ENCODE measurements at places on chromosomes 3 and 15. TPM values are rescaled to one million over a fixed set of nuclear protein-coding genes. Genes with fewer than 3 reads are reported as not detected.

DNA sequence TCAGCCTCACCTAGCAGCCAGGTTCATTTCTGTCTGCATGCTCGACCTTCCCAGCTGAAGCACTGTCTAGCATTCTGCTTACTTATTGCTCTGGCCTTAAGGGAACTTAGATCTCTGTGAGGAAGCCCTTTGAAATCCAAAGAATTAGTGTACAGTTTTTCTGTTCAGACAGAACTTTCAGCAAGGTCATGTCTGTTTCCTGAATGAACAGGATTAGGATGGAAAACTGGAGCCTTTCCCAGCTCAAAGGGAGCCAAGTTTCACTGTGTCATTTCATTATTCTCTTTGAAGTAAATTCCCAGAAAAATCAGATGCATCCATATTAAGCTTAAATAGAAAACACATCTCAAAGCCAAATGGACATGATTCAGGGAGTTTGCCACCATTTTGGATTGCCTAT is 457.3 kb upstream of the KCNMB2 start:
- peak; percentile 15 for DNase-seq

The COLQ gene
- 2.9 TPM for total RNA-seq

The SUCNR1 gene
- 0.69 TPM for total RNA-seq

DNA sequence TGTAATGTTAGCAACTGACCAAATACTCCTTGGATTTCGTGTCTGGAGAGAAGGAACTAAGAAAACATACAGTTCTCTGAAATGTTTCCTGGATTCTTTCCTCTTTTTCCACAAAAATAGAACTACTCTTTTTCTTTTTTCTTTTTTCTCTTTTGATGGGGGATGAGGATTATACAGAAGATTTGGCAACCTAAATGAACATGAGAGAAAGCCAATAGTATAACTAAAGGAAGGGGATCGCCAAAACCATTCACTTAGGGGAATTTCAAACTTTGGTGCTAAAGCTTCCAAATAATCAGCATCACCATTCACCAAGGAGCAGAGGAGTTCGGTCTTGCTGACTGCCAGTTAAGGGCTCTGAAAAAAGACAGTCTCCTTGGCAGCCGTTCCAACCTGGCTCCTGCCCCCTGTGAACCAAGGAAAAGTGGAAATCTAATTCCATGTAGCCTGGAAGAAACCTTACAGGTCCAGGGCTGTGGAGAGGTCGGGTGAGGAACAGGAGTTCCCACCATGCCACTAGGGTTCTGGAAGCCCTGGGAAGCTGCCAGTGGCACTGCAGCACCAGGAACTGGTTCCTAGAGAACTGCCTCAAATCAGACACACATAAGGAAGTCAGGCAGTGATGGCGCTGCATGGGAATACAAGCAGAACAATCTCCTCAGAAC is 176.9 kb downstream of the TNIK start:
- no peak for DNase-seq

- DNase-seq: no peak
Observed at GRCh38 chr3:119235151-119235550, 5.5 kb downstream of the B4GALT4 start.
